IMR-90 (cell line): ENCODE measurements at places on chromosomes 2 and 18. TPM values are rescaled to one million over a fixed set of nuclear protein-coding genes. Genes with fewer than 3 reads are reported as not detected.

The MYOM1 gene
- total RNA-seq: under 0.01 TPM in 2 replicates

The PMAIP1 gene
- 14.0 and 26.9 TPM in 2 replicates for total RNA-seq

The ZBTB7C gene
- total RNA-seq: not detected in 2 replicates

The KCNE4 gene
- total RNA-seq: 6.6 and 8.3 TPM in 2 replicates

The CYP26B1 gene
- not detected in 2 replicates for total RNA-seq

The EDAR gene
- total RNA-seq: not detected in 2 replicates

The SOCS6 gene
- total RNA-seq: 53.9 and 57.4 TPM in 2 replicates

The MERTK gene
- 0.28 and 0.36 TPM in 2 replicates for total RNA-seq

The ZSWIM2 gene
- 0.28 TPM in 1 of 2 replicates, not detected in the other for total RNA-seq
